Right forelimb (tissue), 1 donor: ENCODE measurements at places on chromosomes 3 and 15.

DNA sequence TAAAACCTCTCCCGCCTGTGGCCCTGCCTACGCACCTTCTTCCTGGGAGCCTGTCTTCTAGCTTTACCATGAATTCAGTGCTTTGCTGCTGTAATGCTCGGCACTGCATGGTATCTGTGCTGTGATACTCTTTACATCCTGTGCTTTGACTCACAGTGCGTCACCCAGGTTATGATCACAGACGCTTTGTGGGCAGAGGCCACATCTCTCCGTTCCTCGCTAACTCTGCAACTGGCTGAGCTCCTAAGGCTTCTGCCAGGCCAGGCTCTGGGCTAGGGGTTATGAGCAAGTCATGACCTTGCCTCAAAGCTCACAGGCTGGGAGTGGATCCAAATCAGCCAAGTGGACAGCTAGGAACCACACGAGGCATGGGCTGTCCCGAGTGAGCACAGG is 23.2 kb downstream of the SPTBN5 start:
- no peak for DNase-seq

GRCh38 chr3:196639483-196640296 is at the start of gene NRROS:
TSS of gene NRROS (plus strand) at chr3:196639694. CDS start at chr3:196654540, 14,846 bp downstream.
- DNase-seq = peak; percentile 71

GRCh38 chr3:62142331-62143085 is 230.8 kb downstream of the FEZF2 start:
- DNase-seq = no peak

GRCh38 chr3:24763393-24763792 is 268.7 kb upstream of the THRB start:
- DNase-seq = no peak

GRCh38 chr3:24155276-24155675 is 210.2 kb downstream of the NR1D2 start:
- no peak for DNase-seq

DNA sequence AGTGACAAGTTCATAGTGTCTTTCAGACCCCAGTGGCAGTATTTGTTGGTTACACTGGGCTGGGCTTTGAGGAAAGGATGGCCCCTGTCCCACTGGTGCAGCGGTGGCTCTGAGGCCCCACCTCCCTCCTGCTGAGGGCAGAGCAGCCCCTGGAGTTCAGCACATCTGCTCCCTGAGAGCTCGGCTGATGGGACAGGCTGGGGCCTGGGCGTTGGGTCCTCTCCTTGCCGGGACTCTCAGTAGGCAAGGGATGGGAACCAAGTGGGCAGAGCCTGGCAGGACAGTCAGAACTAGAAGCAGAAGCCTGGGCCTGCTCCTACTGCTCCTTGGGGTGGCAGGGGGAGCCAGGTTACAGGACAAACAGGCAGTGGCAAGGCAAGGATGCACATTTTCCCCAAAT is 114.5 kb downstream of the NUP210 start:
- no peak for DNase-seq

GRCh38 chr3:10485380-10485779 is 20.0 kb downstream of the ATP2B2 start:
- DNase-seq = no peak

DNA sequence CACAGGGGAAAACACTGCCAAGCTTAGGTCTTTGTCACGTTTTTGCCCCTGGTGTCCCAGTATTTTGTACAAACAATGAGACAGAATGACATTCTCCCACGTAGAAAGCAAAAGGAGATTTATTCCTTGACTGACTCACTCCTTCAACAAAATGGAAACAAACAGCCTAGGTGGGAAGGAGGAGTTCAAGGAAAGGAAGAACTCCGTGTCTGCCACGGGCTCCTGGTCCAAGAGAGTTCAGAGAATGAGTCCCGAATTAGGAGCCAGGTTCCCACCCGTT is 8.1 kb downstream of the TLE3 start:
- DNase-seq = no peak

DNA sequence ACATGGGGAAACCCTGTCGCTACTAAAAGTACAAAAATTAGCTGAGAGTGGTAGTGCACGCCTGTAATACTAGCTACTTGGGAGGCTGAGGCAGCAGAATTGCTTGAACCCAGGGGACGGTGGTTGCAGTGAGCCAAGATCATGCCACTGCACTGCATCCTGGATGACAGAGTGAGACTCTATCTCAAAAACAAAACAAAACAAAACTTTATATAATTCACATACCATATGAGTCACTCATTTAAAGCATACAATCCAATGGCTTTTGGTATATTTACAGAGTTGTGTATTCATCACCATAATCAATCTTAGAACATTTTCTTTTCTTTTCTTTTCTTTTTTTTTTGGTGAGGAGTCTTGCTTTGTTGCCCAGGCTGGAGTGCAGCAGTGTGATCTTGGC is 8.7 kb downstream of the PXK start:
- no peak for DNase-seq

- no peak for DNase-seq
These were observed at the start of gene LIPH for GRCh38 chr3:185552358-185552877. TSS of gene LIPH (minus strand) at chr3:185552588. CDS start at chr3:185552471, 117 bp downstream.

GRCh38 chr3:149042789-149043386 is 43.4 kb downstream of the HLTF start:
- no peak for DNase-seq

DNA sequence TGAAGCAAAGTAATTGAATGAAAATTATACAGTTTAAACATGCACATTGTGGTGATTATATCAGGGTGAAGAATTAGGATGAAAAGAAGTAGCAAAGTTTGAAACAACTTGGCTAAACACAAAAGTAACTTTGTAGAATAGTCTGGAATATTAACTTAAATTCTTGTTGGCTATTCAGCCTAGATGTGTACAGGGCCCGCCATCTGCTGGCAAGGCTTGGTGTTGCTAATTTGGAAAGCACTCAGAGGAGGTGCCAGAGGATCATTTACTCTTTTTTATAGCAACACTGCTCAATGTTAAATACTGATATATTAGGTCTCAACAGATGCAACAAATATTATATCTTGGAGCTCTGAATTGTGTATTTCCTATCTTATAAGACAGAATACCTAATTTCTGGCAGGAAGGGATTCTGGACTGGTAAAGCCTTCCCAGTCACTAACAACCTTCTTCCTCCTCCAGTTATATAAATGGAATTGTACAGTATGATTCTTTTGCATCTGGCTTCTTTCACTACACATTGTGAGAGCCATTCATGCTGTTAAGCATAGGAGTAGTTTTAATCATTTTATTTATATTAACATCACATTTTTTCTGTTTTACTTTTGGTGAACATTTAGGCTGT is 36.1 kb downstream of the TTC23 start:
- DNase-seq = peak; percentile 82

- DNase-seq = no peak
These were observed 24.3 kb downstream of the PLA2G4F start for GRCh38 chr15:42131826-42132806.

DNA sequence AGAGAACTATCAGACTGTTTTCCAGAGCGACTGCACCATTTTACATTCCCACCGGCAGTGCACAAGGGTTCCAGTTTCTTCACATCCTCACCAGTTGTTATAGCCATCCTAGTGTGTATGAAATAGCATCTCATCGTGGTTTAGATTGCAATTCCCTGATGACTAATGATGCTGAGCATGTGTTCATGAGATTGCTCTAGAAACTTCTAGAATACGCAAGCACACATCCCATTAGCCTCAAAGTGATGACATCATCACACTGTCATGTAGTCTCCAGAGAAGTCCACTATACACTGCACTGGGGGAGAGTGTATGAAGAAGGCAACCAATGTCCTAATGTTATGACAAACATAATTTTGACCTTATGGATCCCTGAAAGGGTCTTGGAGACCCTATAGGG is 30.1 kb downstream of the FBLN2 start:
- DNase-seq = no peak

DNA sequence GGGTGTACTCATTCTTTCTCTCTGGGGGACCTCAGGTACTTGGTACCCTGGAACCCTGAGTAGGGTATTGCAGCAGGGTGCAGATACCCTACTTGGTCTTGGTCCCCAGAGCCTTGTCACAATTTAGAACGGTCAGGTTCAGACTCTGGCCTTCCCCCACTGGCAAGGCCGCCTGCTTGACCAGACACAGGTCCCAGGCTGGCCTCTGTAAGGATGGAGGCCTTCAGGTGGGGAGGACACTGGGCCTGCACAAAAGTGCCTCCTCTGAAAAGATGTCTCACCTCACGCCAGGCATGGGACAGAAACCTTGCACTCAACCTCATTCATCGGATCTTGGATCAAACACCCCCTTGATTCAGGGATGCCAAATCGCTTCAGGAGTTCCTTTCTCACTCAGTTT is 158.4 kb downstream of the KLF13 start:
- no peak for DNase-seq

DNA sequence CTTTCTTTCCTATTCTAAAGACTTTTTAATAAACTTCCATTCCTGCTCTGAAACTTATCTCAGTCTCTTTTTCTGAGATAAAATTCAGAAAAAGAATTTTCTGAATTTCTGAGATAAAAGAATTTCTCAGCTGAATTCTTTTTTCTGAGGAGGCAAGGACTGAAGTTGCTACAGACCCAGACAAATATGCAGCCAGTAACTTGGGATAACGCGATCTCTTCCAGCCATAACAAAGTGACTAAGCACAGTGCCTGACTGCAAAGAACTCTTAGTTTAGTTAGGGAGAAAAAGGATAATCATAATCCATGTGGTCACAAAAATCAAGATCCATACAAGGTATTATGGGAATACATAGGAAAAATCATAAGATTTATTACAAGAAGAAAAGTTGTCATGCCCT is 222.0 kb upstream of the GAP43 start:
- DNase-seq = no peak

DNA sequence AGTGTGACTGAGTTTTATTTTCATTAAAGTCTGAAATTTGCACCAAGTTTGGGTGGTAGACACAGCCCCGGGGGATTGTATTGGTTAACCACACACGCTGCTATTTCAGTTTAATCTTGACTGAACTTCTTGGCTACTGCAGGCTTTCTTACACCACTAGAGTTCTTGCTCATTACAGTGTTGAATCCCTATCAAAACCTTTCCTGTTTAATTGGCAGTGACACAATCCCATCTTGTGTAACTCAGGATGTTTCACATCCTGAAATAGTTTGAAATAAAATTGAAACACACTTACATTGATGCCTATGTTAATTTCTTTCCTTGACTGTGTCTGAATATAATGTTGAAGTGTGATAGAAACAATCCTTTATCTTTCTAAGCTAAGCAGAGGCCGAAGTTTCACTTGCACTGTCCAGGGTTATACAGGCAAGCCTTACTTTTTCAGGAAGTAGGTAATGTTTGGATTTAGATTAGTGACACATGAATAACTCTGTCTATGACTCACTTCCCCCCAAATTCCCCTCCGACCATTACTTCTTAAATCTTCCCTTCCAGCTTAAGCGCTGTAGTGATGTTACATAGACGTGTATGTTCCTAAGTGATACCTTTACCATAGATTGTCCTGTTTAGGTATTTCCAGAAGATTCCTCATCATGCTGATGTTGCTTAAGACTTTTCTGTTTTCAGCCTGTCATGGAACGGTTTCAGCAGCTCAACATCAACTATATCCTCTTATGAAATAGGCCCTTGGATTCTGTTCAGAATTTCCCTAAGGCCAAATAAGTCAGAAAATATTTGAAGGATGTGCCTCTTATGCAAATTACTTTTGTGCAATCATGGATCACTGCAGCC is 16.8 kb downstream of the ATG7 start:
- DNase-seq = no peak

GRCh38 chr3:191641789-191642188 is 180.8 kb downstream of the PYDC2 start:
- no peak for DNase-seq

DNA sequence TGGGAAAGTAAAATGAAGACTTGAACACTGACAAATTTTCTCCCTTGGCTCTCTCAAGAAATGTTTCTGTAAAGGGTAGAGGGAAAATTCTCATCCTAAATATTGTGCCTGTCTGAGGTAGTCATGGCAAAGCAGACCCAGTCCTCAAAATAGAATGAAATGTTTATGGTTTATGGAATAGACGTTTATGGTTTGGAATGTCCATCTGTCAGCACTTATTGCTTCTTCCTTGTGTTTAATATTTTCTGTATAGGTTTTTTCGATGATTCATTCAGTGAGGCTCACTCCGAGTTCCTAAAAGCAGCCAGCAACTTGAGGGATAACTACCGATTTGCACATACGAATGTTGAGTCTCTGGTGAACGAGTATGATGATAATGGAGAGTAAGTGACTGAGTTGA is 13.9 kb downstream of the ELL3 start:
- no peak for DNase-seq

DNA sequence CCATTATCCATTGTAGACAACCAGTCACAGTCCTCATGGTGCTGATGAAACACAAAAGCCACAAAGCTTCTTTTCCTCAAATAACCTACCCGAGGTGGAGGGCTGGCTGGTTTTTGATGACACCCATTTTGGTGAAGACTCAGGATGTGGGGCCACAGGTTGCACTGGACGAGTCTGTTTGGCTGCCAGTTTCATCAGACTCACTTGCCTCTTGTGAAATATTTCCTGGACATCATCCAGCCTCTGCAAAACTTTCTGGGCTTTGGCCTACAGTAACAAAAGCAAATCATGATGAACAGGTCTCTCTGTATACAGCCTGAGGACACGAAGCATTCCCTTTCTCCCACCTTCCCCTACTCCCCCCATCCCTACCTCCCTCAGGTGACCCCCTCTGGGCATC is 42.2 kb downstream of the B3GNT5 start:
- DNase-seq = no peak

GRCh38 chr3:12890610-12891390 is 49.4 kb upstream of the RPL32 start:
- no peak for DNase-seq

DNA sequence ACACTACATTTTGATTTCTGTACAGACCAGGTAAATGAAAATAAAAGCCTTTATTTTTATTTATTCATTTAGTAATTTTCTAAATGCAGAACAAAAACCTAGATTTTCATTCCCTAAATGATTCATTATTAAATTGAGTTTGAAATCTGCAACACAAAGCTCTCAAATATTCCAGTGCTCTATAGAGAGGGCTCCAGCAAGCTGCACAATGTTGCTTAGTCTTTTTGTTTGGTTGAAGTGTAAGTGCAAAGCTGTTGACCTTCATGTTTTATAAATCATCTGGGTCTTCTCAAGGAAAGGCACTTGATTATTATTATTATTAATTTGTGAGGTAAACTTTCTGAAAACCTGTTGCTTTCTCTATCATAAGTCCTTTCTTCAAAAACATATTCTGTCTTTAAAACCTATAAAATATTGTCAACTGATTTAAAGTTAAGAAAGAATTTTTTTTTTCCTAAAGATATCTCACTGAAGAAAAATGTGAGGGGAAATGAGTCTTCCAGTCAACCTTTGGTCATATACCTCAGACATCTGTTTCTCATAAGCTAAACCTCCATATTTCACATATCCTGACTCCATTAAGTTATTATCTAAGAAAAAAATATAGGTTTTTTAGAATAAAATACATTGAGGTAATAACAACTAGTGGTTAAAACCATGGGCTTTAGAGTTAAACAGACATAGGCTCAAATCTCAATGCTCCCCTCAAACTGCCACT is 100.7 kb downstream of the ZIC4 start:
- no peak for DNase-seq
